Body of pancreas (tissue), 4 donors: ENCODE measurements at places on chromosomes 7 and 10. TPM values are rescaled to one million over a fixed set of nuclear protein-coding genes. Genes with fewer than 3 reads are reported as not detected.

- DNase-seq = no peak
Measured at GRCh38 chr10:69377191-69377590, 39.5 kb downstream of the TACR2 start.

DNA sequence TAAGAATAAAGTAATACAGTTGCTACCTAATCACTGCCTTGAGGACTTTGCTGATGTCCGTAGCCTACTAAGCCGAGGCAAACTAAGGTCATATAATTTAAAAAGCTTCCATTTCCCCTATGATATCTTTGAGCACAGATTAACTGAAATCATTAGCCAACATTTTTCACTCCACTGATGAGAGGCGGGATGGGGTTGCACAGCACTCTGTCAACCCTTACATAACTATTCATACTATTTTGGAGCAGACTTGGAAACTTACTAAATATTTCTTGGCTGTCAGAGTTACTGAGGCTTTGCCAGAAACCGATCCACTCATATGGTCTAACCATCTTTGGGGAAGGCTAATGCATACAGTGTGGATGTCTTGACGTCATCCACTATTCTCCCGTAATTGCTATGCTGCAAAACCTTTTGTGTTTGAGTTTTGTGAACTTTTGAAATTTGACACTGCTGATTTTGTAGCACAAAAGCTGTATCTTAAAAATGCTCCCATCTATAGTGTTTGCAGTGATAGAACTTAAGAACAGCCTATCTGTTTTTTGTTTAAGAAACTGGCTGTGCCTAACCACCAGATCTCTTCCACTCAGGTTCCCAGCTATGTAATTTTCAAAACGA, 248.7 kb downstream of the TSPAN12 start:
- DNase-seq = no peak

DNA sequence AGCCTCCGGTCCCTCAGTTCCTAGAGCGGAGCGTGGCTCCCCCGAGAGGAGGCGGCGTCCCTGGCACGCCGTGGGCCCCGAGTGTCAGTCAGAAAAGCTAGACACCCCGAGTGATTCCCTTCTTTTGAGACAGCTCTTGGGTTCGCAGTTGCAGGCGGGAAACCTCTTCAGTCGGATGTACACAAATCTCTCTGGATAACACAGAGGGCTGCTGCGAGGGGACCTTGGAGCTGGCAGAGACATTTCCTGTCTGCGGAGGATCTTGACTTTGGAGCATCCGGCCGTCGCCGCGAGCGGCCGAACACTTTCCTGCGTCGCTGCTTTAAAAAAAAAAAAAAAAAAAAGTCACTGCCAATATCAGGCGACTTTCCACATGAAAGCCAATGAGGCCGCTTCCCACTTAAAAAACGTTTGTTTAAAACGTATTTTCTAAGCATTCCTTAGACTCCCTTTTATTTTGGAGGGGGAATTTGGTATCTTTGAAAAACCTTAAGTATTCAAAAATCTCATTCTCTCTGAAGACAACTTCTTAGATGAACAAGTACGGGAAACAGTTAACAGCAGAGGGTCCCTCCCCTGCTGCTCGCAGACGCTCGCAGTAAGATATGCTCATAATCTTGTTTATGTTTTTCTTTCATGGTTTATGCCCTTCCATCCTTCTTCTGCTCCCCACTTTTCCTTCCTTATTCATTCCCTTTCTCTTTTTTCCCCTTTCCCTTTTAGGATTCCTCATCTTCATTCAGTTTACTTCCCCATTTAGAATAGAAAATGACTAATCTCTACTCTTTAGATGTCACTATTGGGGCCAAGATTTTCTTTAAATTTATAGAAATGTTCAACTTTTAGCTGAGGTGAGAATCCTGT, 10.0 kb downstream of the HHEX start:
- DNase-seq = peak; percentile 15

The ABCC2 gene
- total RNA-seq = 4.3 TPM

DNA sequence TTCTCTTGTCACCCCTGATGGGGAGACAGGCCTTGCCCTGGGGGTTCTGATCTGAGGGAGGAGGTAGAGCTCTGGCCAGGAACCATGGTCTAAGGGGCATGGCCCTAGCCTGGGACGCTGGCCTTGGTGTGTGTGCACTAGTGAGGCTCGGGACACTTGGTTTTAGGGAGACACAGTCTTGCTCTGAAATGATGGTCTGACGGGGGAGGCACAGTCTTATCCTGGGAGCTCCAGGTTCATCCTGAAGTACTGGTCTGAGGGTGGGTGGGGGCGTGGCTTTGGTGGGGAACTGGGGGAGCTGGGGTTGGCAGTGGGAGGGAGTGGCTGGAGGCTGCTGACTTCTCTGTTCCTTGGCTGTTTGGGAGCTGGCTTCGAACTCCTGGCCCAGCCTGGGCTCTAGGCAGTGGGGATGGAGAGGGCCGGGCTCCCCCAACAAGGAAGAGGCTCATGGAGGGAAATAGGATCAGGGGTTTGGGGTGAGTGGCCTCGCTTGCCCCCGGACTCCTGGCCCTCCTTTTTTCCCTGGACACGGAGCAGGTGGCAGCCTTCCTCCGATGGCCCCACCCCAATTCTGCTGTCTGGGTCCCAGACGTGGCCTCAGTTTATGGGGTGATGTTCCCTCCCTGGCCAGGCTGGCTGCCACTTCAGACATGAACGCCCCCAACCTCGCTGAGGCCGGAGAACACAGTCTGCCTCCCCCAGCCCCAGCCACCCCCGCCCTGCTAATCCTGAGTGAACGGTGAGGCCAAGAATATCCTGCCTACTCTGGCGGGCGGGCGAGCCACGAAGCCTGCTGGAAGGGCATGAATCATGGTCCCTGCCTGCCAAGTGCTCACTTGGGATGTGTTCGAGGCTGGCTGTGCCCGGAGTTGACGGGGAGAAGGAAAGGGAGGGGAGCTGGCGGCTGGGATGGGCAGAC, 43.5 kb downstream of the TMEM270 start:
- no peak for DNase-seq

DNA sequence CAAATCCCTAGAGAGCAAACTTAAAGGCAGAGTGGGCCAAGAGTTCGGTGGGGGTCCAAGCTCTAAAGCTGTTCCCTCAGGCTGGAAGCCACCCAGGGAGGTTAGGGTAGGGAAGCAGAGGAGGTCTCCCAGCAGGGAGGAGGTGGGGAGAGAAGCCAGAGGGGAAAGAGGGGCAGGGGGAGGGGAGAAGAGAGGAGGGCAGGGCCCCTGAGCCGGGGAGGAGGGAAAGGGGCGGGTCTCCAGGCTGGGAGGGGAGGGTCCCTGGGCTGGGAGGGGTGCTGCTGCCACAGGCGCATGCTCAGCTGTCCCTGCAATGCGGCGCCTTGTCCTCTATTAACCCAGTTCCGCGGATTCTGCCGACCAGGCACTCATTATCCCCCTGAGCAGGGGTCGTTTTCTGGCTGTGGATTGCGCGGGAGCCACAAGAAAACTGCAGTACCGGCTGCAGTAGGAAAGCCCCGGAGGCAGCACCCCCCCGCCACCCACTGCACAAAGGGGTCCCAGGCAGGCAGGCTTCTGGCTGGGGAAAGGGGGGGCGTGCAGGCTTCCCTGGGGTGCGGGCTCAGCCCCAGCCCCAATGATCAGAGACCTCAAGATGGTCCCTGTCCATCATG, 49.3 kb downstream of the CAMK2B start:
- DNase-seq = no peak

DNA sequence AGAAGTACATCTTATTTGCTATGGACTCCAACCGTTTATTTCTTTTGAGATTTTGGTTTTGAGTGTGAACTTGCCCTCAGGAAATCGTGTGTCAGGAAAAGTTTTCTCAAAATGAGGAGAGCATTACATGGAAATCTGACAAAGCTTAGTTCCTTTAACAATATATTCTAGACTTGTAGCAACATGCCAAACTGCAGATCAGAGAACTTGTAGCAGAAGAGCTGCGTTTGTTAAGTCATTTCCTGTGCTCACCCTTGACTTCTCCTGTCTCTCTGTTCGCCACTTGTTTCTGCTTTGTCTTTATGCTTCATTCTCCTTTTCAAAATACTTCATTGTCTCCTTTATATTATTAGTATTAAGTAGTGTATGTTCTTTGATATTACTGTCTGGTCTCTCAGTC, 116.6 kb upstream of the FOXP2 start:
- no peak for DNase-seq

GRCh38 chr10:4354382-4354812, 471.6 kb upstream of the AKR1E2 start:
- DNase-seq = no peak

- no peak for DNase-seq
Measured at GRCh38 chr10:75941223-75941801, 509.9 kb downstream of the LRMDA start.

- no peak for DNase-seq
Measured at GRCh38 chr7:17772581-17773288, 167.6 kb downstream of the SNX13 start.

- DNase-seq = no peak
Measured at GRCh38 chr10:103232131-103232673, 13.5 kb upstream of the RPEL1 start.

DNA sequence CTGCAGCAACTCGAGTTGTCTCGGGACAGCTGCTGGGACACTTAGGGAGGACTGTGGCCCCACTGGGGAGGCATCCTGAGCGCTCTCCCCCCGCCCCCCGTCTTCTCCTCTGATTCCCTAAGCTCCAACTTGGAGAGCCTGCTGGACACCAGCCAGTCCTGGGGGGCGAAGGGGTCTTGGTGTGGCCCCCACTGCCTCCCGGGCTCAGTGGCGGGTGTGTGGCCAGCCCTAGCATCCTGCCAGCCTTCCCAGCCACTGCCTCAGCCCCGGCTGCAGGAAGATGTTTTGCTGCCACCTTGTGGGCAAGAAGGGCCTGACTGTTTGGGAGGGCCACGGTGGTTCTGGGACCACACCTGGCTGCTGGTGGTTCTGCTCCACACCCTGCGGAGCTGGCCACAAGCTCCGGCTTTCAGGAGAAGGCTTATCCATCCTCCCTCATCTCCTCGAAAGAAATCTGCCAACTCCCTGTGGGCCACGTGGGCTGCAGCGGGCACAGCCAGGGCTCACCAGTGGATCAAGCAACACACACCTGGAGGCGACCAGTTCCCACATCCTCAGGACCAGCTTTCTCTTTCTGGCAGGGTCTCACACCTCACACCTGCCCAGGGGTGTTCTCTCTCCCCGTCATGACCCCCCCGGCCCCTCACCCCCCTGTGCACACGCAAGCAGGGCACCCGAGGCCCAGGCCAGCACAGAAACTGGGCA, 24.8 kb downstream of the AGAP3 start:
- DNase-seq = peak; percentile 84

DNA sequence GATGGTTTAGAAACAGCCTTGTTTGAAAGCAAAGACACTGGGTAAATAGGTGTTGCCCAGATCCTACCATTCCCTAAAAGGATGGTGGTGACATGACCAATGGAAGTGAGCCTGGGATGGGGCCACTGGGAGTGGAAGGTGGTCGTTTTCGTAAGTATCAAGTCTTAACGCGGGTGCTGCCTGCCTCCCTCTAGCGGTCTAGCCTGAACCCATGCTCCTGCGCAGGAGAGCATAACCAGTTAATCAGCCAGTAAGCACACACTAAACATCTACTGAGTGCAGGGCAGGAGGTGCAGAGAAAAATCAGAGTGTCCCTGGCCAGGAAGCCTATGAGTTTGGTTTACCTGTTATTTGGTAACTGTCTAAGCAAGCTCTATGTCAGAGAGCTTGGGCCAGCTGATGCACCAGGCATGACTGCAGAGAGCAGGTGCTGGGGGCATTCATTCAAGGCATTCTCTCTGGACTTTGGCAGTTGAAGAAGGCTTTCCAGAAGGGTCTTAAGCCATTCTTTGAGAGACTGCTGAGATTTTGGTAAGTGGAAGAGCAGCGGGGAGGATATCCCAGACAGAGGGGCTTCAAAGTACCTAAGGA, 930 bp downstream of the GARIN1A start:
- peak; percentile 15 for DNase-seq

The VOPP1 gene
- total RNA-seq = 25.1 TPM

The LRRTM3 gene
- 1.3 TPM for total RNA-seq

DNA sequence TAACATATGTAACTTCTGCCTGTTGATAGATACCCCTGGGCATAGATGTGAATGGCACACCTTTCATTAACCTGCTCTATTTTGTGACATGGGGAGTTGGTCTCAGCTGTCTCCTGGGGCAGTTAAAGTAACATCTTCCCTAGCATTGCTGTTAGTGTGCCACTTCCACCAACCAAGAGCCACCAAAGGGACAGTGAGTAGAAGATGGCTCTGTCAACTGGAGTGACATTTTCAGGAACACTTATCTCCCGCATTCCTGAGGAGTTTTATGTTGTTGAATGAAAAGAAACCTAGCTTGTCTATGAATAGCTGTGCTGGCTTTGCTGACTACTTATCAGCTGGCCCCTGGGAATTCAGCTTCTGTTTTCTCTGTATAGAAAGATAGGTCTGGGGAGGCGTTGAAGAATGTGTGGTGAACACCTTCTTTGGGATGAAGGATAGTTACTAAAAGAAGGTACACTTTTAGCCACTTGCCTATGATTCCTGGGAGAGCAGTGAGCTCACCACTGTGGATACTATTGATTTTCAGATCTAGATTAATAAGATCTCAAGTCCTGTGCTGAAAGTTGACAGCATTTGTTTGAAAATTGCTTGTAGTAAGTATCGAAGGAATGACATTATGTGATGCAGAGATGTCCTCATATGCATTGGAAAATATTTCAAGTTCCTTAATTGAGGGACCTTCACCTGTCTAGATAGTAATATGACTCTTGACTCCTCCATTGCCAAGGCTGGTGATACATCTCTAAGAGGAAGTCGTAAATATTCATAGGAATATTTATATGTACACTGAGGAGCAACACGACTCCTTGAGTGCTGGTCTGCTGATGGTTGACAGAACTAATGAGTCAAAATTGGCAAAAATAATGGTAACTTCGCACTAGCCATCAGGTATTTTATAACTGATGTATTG, 7.6 kb downstream of the STARD3NL start:
- DNase-seq = no peak

DNA sequence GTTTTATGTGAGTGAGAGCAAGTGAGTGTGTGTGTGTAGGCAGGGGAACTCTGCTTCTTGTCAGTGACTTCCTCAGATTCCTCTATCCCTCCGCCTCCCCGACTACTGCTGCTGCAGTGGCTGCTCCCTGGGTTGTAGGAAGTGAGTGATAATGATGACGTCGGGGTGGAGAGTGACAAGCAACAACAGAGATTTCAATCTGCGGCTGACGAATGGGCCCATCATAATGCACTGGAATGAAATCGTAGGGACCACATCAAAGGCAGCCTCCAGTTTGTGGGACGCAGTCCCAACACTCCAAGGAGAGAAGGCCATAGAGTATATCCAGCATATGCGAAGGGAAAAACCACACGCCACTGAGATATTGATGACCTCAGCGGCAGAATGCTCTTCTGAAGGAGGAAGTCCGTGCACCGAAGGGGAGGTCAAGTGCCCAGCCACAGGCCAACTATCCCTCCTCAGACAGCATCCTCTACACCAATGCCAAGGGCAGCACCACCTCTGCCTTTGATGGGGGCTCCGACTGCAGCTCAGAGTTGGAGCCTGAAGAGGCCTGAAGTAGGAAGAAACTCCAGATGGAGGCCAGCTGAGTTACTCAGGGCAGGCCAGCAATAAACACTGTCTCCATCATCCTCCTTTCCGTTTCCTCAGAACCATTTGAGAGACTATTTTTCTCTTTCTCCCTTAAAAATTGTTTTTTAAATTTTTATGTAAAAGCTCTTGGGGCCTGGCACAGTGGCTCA, 11.3 kb upstream of the STMP1 start:
- no peak for DNase-seq
